WERI-Rb-1 (cell line): ENCODE measurements at places on chromosomes 1 and 21.
A peak's percentile ranks its signal among the peaks of the same experiment; 100 is the strongest.

GRCh38 chr1:117596023-117596720, 9.7 kb upstream of the TENT5C start:
- no peak for DNase-seq

DNA sequence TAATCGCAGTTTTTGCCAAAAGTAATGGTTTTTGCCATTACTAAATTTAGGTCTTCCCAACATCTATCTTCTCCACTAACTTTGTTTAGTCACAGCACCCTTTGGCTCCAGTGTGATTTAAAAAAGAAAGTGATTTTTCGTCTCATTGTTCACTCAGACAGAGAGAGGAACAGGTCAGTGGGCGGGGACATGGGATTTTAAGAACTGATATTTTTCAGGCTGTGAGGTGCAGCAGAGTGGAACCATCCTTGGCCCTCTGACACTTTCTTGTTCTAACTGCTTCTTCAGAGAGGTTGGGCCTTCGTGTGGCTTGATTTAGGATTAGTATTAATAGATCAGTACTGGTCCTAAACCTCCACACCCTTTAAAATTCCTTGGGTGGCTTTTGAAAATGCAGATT, 38.8 kb downstream of the CASQ2 start:
- DNase-seq: no peak

DNA sequence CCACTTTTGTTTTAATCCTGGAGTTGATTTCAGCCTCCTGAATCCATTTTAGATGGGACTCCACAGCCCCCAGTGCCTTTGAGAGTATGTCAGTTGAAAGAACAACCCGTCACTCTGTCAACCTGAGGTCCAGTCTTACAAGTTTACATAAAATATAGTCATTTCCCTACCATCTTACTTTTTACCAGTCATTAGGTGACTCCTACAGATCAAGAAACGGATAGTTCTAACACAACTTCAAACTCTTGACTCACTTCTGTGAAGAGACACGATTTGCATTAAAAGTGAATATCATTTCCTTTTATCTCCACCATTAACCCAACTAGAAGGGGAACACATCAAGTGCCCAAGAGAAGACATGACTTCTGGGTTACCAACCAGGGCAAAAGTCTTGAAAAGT, 147.1 kb downstream of the NTPCR start:
- no peak for DNase-seq

DNA sequence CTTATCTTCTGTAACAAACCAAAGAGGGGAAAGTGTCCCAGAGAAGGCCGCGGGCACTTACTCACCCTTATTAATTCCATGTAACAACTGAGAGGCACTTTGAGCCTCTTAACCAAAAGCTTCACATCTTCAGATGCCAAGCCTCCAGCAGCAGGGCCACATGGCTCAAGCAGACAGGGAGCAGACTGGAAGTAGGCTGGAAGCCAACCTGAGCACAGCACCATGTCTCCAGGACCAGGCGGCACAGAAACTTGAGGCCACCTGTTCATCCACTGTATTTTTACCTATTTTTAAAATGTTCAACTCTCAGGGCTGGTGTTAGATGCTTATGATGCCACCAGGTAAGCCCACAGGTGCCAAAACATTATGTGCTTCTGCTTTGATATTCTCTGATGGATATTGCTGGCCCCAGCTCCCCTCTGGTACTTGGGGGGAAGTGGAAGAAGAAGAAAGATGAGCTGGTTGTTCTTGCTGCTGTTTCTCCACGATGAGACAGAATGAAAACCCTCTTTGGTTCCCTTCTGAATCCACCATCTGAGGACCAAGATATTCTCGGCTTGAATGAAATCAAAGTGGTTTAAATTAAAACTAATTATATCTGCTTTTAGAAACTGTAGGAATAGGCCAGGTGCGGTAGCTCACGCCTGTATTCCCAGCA, 30.6 kb upstream of the SDE2 start:
- DNase-seq: no peak

- DNase-seq: peak; percentile 85
Measured at GRCh38 chr1:110630839-110631663, 24.9 kb upstream of the KCNA2 start.

GRCh38 chr21:20652846-20653245, 345.4 kb upstream of the NCAM2 start:
- DNase-seq: no peak

GRCh38 chr1:33397994-33398393, 32.9 kb downstream of the PHC2 start:
- DNase-seq: no peak

DNA sequence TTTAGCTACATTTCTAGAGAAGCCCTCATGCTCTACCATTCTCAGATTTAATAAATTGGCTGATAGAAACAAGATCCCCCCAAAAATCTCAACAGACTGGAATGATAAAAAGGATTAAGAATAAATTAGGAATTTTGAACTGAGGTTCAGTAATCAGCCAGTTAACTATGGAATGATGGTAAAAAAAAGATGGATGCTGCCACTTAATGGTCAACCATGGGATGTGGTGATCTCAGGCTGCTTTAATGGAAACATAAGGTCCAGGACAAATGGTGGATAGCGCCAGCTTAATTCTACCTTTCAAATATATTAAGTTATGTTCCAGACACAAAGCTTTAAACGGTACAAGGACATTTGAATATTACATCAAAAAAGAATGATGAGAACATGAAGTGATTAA, 49.9 kb downstream of the CCN1 start:
- no peak for DNase-seq

- DNase-seq: peak; percentile 40
Measured at GRCh38 chr1:226002667-226003501, 3.7 kb upstream of the SDE2 start.

DNA sequence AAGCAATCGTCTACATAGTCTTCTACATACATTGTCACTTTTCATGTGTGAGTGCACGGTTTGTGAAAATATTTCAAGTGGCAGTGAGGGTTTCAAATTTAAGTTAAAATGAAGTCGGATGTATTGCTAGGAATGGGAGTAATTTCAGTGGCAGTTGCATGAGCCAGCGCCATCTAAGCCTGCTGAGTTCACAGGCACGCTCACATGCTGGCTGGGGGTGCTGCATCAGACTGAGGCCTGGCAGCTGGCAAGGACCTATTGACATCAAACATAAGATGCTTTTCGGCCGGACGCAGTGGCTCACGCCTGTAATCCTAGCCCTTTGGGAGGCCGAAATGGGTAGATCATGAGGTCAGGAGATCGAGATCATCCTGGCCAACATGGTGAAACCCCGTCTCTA, 80.7 kb downstream of the UBE4B start:
- no peak for DNase-seq

- DNase-seq: no peak
Measured at GRCh38 chr1:181079382-181079781, 9.1 kb upstream of the IER5 start.

DNA sequence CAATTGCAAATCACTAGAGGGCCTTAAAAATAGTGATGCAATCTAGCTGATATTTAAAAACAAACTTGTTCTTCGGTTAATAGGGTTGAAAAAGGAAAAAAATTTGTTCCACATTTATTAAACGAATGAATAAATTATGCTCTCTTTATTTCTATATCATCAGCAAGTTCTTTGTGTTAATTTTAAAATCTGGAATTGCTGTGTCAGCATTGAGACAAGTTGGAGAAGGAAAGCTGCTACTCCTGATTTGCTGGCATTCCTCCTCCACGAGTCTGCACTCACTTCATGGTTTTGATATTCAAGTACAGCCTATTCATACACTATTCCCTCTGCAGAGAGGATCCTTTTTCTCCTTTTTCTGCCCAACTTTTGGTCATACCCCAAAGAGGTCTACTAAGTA, 117.6 kb downstream of the MRPL39 start:
- no peak for DNase-seq

DNA sequence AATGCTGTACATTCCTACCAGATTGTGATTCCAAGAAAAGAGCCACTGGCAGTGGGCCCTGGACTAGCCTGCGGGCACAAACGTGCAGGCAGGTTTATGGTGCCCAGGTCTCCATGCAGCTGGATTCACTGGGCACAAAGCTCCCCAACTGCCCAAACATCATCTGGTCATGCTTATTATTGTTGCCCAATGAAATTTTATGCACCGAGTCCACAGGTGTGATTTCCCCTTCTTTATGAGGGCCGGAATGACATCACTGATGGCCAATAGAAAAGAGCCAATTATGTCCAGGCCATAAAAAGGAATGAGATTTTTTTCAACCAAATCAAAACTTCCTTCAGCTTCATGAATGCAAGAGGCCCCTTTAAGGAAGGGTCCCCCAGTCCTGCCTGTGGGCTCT, 66.2 kb downstream of the ERI3 start:
- DNase-seq: no peak

- no peak for DNase-seq
Measured at GRCh38 chr1:92447033-92447681, 39.6 kb downstream of the GFI1 start.

DNA sequence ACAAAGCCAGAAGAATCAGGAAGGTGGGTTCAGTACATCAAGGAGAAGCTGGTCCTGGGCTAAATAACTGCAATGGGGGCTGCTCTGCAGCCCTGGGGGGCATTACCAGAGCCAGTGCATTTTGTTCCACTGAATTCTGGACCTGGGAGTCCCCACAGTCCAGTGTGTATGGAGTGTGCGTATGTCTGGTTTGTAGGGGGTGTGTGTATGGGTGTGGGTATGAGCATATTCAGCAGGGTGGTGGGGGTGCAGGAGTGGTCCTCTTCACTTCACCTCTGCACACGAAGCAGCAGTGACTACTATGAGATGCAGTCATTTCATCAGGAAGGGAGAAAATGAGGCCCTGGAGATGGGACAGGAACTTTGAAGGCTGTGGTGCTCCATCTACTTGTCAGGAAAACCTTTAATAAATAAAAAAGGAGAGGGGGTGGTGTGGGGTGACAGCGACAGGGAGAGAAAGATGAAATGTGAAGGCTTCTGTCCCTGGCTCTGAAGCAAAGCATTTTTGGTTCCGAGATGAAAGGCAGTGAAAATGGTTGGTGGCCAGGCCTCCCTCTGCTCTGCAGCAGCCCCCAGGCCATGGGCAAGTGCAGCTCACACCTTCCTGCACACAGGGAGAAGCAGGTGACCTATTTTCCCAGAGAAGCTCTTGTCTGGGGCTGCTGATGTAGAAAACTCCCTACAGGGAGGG, 121.5 kb upstream of the CACHD1 start:
- no peak for DNase-seq

- no peak for DNase-seq
Measured at GRCh38 chr1:245046315-245046714, 108.5 kb upstream of the KIF26B start.

- no peak for DNase-seq
Measured at GRCh38 chr1:94797291-94797690, 22.9 kb upstream of the SLC44A3 start.

GRCh38 chr1:16921391-16922185, at the start of gene CROCC:
TSS of gene CROCC (plus strand) at chr1:16921931. CDS start at chr1:16922019, 88 bp downstream.
- peak; percentile 97 for DNase-seq

GRCh38 chr1:39431927-39432326, 59.5 kb upstream of the BMP8A start:
- DNase-seq: no peak

DNA sequence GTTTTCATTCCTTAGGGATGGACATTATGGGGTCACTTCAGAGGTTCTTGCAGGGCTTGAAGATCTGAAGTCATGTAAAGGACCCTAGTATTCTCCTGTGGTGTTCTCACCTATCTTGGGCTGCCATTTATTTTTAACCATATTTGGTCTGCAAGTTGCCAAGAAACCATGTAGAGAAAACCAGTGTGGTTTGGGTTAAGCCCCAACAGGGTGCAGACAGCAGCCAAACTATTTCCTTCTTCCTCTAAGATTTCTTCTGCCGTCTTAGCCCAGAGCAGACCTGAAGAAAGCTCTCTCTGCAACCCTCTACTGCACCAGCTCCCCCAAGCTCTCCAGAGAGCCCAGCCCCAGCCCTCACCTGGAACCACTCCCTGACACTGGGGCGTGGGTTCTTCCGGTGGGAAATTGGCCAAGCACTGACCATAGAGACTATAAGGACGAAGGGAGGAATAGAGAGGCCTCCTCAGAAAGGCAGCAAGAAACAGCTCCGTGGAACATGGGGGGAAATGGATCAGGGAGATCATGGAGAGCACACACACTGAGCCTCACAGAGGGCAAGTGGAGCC, 136.6 kb downstream of the SYF2 start:
- DNase-seq: no peak

DNA sequence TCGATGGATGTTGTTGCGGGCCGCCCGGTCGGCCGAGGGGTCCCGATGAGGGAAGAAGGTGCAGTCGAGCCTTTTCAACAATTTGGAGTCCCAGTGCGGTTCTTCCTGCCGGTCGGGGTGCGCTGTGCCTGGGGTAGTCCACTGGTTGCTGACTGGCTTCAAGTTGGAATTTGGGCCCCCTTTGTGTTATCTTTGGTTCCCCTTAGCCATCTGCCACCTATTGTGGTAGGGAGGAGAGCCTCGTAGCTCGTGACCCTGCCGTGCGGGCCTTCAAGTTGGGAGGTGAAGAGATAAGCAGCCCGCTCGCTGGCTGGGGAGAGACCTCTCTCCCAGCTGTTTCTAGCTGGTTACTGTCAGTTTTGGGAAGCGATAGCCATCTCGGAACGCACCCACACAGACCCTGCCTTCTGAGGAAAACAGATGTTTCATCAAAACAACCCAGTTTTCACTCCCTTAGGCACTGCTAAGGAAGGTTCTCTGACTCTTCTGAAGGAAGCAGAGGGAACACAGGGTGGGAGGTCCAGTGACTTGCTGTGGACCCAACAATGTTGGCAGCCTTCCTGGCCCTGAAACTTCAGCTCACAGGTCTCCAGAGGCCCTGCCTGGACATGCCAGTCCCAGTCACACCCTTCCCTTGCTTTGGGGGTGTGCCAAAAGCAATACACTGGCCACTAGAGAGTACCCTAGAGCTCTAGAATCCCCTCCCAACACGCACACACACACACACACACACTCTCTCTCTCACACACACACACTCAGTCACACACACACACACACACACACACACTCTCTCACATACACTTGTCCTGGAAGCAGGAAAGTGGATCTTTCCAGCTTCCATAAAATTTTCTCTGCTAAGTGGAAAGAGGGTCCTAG, 1.0 kb downstream of the BTG2 start:
- DNase-seq: peak; percentile 77

DNA sequence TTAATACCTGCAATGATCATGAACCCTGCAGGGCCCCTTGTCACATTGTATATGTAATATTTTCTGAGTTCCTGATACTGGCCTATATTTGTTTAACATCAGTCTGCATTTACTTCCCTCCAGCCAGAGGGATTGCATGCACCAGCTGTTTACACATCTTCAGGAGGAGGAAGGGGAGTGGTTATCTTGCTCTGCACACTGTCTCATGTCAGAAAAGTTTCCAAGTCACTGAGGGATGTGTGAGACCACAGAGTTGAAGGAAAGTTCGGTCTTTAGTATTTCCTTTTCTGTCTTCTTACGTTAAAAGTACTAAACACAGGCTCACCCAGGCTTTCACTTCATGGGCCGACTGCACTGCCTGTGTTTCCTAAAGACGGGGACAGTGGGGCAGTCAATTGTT, 574.1 kb downstream of the LMO4 start:
- peak; percentile 26 for DNase-seq
